ENCODE measurements at places on chromosomes 12 and 14. TPM values are rescaled to one million over a fixed set of nuclear protein-coding genes. Genes with fewer than 3 reads are reported as not detected.

Gene KCNMB4
- total RNA-seq = 3.2 TPM

Gene PFKM
- total RNA-seq = 30.9 TPM

Gene KRT71
- not detected for total RNA-seq

Gene GALNT6
- total RNA-seq = 0.76 TPM

Gene TPH2
- not detected for total RNA-seq

Gene STAC3
- total RNA-seq = not detected

Gene NTN4
- total RNA-seq = 86.8 TPM

Gene CISTR
- not detected for total RNA-seq

Gene NFE2
- total RNA-seq = not detected

- no peak for DNase-seq
These were observed 192.6 kb downstream of the CHST11 start for GRCh38 chr12:104649217-104649824.

DNA sequence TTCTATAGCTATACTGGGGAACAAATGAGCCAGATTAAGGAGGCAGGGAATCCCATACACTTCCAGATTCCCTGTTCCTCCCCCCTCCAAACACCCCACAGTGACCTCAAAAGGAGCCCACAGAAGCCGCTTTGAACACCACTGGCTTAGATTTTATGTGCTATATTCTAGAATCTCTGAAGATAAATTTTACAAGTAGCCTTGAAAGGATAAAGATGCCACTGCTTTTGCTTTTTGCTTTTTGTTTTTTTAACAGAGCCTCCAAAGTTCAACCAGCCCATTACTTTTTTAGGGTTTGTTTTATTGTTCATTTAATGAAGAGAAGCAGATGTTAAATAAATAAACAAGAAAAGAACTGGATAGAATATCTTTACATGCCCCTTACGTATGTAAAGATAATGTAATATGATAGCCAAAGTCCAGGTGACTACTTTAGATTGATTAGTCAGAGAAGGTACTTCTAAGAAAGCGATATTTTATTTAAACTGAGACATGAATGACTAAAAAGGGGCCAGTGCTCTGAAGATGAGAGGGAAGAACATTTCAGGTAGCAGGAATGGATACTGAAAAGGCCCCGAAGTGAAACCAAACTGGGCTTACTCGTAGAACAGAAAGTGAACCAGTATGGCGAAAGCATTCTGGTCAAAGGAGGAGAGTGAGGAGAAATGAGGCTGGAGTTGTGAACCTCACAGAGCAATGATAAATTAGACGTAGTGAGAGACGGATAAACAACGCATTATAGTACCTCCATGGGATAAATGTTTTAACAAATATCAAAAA lies 44.6 kb downstream of the DUSP6 start:
- DNase-seq = no peak

GRCh38 chr12:3544296-3544965 lies 53.4 kb downstream of the PRMT8 start:
- no peak for DNase-seq

DNA sequence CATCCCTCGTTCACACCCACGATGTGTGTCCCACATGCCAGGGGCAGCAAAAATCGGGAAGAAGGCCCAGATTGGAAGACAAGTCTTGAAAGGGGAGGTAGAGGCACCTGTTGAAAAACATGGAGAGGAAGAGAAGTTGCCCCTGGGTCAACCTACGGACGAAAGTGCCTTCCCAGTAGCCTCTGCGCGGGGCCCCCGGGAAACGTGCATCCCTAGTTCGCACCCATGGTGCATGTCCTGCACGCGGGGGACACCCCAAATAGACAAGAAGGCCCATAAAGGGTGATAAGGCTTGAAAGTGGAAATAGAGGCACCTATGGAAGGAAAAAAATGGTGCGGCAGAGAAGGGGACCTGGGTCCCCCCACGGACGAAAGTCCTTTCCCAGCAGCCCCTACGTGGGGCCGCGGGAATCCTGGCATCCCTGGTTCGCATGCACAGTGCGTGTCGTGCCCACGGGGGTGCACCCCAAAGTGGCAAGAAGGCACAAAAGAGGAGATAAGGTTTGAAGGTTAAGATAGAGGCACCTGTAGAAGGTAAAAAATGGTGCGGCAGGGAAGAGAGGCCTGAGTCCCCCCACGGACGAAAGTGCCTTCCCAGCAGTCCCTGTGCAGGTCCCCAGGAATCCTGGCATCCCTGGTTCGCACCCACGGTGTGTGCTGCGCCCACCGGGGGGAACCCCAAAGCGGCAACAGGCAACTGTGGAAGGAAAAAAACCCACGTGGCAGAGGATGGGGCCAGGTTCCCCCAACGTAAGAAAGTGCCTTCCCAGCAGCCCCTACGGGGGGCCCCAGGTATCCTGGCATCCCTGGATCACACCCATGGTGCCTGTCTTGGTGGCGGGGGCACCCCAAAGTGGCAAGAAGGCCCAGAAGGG lies 278.3 kb downstream of the ALG10 start:
- no peak for DNase-seq

DNA sequence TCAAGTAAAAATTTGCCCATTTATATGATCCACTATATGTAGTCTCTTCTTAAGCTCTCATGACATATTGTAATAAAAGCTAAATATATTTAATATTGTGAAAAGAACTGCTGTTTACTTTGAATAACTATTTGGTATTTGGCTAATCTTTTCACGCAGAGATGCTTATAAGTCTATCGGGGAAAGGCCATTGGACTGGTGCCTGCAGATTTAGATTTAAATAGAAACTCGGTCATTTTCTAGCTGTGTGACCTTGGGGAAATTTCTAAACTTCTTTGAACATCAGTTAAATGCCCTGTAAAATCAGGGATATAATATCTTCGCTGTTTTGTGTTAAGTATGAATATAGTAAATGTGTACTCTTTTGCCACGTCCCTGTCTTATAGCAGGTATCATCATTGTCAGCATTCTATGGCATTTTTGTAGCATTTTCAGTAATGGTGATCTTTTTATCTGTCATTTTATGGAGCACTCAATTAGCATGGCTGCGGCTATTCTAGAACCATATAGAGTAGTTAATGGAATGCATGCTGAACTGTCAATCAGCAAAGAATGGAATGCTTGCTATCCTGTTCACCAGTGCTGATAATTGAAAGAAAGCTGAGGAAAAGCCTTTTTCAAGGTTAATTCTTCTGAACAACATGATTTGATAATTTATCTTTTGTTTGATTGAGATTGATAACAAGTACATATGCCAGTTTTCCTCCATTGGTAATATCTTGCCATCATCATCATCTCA lies 181.2 kb downstream of the TMTC2 start:
- DNase-seq = no peak

DNA sequence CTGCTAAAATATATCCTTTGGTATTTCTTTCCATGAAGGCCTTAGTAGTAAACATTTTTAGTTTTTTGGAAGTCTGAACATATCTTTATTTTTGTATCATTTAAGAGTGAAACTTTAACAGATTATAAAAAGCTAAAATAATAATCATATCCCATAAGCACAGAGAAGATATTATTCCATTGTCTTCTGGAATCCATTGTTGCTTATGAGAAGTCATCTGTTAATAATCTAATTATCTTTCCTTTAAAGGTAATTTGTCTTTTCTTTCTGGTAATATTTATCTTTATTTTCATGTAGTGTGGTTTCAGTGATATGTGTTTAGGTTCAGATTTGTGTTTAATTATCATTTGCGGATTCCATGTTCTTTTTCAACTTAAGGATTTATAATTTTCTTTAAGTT lies 261.7 kb downstream of the MSRB3 start:
- DNase-seq = no peak

- DNase-seq = no peak
These were observed 35.7 kb downstream of the B4GALNT3 start for GRCh38 chr12:495466-495865.

GRCh38 chr12:56957229-56958052 lies at the start of gene RDH16:
Gene RDH16 (minus strand): TSS chr12:56957608. CDS start chr12:56957462, 146 bp downstream.
- no peak for DNase-seq

GRCh38 chr14:102693006-102693755 lies 84.1 kb upstream of the TRAF3 start:
- DNase-seq = no peak

DNA sequence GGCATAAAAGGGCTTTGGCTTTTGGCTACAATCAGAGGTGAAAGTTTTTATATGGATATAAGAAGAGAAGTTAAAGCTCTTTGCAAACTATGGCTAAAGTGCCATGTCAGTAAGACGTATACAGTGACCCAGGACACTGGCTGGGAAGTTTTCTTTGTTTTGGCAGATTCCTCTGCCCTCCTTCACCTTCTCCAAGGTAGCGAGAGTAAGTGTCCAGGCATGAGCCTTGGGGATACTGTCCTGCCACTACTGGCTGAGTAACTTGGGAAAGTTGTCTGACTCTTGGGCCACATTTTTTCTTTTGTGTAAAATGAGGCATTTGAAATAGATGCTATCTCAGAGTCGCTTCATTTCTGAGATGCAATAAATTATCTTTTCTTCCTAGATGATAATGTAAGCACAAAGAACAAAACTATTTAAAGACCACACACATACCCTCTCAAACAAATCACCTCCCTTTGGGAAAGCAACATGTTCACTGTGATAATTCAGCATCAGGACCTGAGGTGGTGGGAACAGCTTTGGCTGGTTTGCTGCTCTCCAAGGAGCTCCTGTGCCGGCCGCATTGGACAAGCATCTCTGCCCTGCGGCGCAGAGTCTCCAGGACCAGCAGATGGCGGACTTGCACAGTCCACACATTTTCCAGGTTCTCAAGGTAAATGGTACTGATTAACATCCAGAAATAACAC lies 106.3 kb downstream of the PTCSC3 start:
- no peak for DNase-seq

DNA sequence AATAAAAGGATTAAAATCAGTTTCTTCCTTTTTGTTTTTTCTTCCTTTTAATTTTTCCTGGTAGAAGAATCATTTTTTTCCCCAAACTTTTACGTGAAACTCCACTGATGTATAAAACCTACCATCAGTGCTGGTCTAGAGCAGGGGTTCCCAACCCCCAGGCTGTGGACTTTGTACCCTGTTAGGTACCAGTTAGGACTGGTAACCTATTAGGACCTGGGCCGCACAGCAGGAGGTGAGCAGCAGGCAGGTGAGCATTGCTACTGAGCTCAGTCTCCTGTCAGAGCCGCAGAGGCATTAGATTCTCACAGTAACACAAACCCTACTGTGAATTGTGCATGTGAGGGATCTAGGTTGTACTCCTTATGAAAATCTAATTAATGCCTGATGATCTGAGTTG lies 10.1 kb downstream of the SMCO2 start:
- DNase-seq = no peak

GRCh38 chr14:22841769-22842168 lies 5.4 kb downstream of the MMP14 start:
- no peak for DNase-seq

- DNase-seq = no peak
These were observed 40.7 kb upstream of the TMEM263 start for GRCh38 chr12:106914796-106915634.

DNA sequence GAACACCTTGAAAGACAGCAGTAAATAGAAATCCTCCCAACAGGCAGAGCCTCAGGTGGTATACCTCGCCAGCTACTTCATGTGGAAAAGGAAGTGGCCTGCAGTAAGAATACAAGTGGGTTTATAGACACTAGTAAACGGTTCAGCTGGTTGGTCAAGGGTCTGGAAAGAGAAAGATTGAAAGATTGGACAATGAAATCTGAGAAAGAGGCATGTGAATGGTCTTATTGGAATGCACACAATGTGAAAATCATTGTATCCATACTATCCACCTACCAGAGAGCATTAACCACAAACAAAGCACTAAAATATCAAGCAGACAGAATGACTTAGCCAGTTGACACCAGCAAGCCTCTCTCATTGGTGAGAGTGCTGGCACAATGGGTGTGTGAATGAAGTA lies 98.2 kb downstream of the SSPN start:
- DNase-seq = no peak

DNA sequence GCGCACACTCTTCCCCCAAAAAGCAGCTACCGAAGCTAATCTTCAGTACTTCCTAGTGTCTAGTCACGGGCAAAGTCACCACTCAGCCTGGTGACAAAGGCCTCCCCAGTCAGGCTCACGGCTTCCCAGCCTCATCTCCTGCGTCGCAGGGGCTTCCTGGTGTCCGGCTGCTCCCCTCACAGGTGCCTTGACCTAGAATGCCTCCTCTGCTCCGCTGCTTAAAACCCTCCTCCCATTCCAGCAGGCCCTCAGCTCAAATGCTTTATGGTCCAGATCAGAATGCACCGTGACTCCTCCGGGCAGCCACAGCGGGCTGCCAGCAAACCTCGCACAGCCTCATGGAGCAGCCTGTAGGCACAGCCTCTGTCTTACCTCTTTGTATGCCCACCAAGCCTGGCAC lies 53.1 kb downstream of the PRIMA1 start:
- no peak for DNase-seq

DNA sequence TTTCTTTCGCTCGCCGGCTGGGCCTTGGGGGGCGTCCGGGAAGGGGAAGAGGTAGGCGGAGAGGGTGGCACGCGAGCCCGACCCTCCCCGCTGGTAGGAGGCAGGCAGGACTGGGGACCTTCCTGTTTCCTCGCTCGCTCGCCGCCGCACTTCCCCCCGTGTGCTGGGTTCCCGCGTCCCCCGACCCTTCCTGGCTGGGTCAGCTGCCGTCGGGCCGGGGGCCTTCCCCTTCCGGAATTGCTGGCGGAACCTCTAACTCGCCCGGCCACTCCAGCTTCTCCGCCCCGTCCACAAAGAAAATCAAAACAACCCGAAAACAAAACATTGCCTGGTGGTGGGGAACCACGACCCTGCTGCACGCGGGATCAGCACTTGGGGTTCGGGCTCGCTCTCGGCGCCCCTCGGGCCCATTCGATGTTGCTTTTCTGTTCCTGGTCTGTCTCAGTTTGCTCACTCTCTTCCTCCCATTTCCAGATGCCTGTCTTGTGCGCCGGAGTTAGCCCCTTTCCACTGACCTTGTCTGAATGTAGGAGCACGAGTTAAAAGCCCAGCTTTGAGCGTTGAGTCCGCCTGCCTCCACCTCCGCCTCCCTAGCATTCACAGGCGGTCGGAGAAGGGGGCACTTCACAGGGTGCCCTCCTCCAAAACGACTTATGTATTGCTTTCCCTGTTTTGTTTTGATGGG lies 581 bp downstream of the PAPOLA start:
- DNase-seq = no peak

DNA sequence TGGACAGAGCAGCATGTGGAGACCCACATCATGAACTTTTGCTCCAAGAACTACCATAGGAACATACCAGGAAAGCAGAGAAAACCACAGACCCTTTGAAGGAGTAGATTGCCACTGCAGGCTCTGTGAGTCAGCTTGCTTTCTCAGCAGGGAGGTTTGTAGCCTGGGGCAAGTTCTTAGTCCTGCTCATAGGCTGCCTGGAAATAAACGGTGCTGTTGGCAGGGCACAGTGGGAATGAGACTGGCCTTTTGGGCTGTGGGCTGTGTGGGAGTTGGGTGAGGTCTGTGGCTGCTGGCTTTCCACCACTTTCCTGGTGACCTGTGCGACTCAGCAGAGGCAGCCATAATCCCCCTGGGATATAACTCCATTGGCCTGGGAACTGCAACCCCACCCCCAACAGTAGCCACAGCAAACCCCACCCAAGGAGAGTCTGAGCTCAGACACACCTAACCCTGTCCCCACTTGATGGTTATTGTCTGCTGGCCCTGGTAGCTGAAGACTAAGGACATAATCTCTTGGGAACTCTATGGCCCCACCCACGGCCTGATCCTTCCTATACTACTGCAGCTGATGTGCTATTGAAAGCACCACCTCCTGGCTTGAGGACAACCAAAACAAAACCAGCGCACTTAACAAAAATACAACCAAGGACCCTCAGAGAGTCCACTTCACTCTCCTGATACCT lies 192.1 kb upstream of the GARIN6 start:
- no peak for DNase-seq

All from uterus (tissue), 4 donors.